ENCODE measurements at places on chromosomes 4 and X.

GRCh38 chrX:23185951-23186350, 148.7 kb upstream of the PTCHD1 start:
- DNase-seq, result no peak

GRCh38 chr4:108119199-108119800, 49.4 kb downstream of the LEF1 start:
- no peak for DNase-seq

- DNase-seq, result no peak
Observed at GRCh38 chr4:169275180-169275579, 4.4 kb upstream of the SH3RF1 start.

- DNase-seq, result no peak
Observed at GRCh38 chr4:117137145-117137544, 51.8 kb upstream of the TRAM1L1 start.

- no peak for DNase-seq
Observed at GRCh38 chr4:138050601-138051000, 191.5 kb downstream of the SLC7A11 start.

GRCh38 chrX:151789179-151789800, 54.7 kb downstream of the CNGA2 start:
- no peak for DNase-seq

DNA sequence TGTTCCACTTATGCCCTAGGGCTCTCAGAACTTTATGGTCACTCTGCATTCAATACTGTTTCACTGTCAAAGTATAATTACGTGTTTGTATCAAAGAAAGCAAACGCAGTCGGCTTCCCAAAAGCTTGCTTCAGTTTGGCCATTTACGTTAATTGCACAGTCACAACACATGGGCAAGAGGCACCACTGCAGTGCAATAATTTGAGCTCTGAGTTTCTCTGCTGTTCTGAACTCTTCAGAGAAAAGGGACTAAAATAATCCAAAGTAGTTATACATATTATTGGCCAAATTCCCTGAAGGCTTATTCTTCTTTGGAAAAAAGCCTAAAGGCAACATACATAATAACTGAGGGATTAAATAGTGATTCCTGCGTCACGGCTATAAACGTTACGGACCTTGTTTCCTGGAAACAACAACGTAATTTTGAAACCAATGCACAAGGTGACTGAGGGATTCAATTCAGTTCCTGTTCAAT, 51.3 kb downstream of the RNF150 start:
- DNase-seq, result no peak

GRCh38 chrX:41619221-41619620, 69.6 kb upstream of the GPR34 start:
- no peak for DNase-seq

GRCh38 chrX:11272290-11272689, 20.9 kb upstream of the AMELX start:
- DNase-seq, result no peak

DNA sequence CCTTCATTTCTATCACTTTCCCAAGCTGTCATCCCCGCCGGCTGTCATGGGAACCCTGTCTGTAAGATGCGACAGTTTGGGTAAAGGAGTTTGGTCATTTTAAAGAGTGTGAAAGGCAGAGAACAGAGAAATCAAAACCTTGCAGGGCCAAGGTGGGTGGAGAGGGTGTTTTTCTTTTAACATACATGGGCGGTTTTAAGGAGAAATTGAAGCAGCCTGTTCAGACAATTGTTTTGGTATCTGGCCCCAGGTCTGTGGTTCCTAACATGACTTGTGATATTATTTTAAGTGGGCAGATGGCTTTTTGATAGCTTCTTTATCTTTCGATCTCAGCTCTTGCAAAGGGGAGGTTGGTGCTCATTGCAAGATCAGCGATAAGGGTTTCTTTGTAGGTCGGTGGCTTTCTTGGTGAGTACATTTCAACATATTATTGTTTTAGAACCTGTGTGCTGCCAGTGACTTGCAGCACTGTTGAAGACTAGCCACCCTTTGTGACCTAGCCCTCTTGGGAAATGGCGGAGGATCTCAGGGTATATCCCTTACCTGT, 3.7 kb downstream of the PPP1R3F start:
- DNase-seq, result no peak

GRCh38 chr4:27946799-27947198, 1086.2 kb downstream of the STIM2 start:
- no peak for DNase-seq

GRCh38 chr4:141810038-141810711, 173.8 kb downstream of the IL15 start:
- no peak for DNase-seq

DNA sequence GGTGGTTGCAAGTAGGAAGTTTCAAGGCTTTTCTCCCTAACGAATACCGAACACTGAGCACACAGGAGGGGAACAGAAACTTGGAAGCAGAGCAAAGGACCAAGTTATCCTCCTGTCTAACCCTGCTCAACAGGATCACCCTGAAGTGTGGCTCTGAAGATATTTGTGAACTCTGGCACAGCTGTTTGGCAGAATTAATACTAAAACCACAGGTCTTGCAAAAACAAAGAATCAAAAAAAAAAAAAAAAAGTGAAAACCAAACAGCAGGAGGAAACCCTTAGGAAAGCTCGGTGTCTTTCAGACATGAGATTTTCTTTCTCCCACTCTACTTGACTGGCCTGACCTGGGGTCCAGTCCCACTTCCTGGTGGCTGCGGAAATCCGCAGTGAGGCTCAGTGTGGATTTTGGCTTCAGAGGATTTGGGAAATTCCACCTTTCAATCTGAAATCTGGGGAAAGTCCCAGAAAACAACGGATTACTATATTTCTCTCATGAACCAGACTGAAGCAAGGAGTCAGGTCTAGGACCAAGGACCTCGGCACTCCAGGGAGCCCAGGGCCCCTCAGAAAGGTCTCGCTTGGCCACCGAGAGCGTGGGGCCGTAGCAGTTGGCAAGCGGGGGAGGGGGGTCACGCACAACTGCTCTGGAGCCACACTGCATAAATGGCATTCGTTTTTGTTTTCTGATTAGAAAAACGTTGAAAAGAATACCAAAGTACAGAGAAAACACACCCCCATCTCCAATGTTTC, 867 bp downstream of the TIFA start:
- DNase-seq, result no peak

DNA sequence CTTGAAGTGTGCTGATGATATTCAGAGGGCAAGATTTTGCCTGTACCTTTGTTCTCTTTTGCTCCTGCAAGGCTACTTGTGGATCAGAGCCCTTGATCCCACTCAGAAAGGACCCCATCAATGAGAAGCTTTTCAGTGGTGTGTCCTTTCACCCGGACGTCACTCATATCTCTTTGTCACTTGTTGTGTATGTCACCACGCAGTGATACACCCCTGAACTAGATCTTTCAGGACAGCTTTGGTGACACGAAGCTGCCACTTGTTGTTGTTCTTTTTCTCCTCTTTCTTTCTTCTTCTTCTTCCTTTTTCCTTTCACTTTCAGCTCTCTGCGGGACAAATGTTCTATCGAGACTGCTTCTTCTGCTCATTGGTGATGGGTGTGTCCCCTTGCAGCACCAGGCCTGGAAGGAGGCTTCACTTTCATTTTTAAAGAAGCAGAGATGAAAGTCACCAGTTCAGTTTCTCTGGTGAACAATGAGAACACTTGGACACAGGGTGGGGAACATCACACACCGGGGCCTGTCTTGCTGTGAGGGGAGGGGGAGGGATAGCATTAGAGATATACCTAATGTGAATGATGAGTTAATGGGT, 83.6 kb downstream of the NBDY start:
- no peak for DNase-seq

DNA sequence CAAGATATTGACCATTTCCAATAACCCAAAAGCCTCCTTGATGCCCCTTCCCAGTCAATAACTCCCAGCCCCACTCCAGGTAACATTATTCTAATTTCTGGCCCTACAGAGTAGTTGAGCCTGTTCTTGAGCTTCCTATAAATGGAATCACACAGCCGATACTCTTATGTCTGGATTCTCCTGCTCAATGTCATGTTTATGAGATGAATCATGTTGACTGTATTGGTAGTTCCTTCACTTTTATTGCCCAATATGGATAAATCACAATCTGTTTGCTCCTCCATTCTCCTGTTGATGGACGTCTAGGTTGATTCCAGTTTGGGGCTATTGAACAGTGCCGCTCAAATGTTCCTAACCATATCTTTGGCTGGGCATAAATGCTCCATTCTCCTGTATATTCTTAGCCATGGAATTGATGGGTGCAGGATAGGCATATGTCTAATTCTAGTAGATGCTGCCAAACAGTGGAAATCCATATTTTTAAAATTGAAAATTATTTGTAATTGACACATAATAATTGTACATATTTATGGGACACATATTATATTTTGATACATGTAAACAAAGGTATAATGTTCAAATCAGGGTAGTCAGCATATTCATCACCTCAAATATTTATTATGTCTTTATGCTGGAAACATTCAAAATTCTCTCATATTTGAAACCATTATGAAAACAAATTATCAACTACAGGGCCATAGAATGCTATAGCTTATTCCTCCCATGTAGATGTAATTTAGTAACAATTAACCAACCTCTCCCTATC, 40.5 kb upstream of the SLC2A9 start:
- DNase-seq, result no peak

- no peak for DNase-seq
Observed at GRCh38 chr4:109754093-109754857, 24.4 kb upstream of the PLA2G12A start.

- DNase-seq, result no peak
Observed at GRCh38 chr4:40596522-40596921, 33.1 kb downstream of the RBM47 start.

DNA sequence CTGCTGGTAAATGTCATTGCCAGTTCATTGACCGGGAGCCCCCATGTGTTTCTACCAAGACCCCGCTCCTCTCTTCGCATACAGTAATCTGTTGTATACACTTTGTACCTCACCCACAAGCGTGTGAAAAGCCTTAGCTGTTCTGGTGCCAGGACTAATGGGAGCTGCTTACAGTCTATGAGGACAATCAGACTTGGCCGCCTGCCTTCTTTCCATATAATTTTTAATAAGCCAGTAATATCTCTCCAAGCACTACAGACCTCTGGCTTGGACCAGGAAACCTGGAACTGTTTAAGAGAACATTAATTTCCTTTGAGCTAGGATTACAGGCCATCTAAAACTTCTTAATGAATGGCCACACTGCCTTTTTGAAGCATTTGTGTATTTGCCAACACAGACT, 149.7 kb upstream of the MSX1 start:
- DNase-seq, result no peak

DNA sequence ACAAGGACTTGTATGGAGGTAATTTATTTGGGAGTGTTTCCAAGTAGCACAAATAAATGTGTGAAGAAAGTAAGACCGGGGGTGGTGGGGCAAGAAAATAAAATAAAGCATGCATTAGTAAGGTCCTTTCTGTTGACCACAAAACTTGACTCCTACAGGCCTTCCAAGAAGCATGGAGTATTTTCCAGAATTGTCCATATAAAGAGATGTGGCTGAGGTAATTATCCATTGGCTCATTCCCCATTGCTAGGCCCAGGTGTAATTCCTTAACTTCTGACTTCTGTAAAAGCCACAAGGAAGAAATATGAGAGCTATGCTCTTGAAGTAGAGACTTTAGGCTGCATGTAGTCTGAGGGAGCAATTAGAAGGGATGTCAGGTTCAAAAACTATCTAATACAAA, 430.5 kb upstream of the PABPC4L start:
- no peak for DNase-seq

DNA sequence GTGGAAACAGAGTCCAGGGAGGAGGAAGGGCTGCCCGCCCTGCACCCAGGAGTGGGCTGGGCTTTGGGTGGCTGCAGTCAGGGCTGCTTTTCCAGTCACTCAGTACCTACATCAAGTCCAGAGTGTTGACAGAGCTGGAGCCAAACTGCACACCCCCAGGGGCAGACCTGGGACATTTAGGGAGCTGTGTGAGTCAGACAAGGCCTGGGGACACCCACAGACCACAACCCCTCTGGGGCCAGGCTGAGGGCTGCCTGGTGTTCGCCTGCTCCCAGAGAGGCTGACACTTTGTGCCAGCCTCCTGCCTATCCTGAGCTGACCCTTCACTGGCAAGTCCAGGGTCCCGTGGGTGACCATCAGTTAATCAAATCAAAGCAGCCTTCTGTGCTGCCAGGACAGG, 240.0 kb downstream of the BCOR start:
- no peak for DNase-seq

Data from NCI-H1048 (cell line).